Activated CD4-positive, alpha-beta memory T cell treated with anti-CD3 and anti-CD28 coated beads, Interleukin-2, amount 10 ng/mL, durations not matched to agents 7 days and 5 days (primary cell): ENCODE measurements at places on chromosomes 12 and 14.

- H3K27me3 ChIP-seq: peaks cover 1% of the 10 kb centered on the region
- no peak overlapping the region for H3K4me3 ChIP-seq
- H3K4me1 ChIP-seq: peaks cover 30% of the 10 kb centered on the region
These were observed 26.8 kb upstream of the IRF2BPL start for GRCh38 chr14:77055306-77055705.

GRCh38 chr12:104207416-104208205 lies 8.0 kb upstream of the TXNRD1 start:
- no peak for DNase-seq
- no peak overlapping the region for H3K4me3 ChIP-seq
- no peaks in the 10 kb centered on the region for H3K27me3 ChIP-seq
- no peaks in the 10 kb centered on the region for H3K36me3 ChIP-seq
- no peaks in the 10 kb centered on the region for H3K4me1 ChIP-seq

DNA sequence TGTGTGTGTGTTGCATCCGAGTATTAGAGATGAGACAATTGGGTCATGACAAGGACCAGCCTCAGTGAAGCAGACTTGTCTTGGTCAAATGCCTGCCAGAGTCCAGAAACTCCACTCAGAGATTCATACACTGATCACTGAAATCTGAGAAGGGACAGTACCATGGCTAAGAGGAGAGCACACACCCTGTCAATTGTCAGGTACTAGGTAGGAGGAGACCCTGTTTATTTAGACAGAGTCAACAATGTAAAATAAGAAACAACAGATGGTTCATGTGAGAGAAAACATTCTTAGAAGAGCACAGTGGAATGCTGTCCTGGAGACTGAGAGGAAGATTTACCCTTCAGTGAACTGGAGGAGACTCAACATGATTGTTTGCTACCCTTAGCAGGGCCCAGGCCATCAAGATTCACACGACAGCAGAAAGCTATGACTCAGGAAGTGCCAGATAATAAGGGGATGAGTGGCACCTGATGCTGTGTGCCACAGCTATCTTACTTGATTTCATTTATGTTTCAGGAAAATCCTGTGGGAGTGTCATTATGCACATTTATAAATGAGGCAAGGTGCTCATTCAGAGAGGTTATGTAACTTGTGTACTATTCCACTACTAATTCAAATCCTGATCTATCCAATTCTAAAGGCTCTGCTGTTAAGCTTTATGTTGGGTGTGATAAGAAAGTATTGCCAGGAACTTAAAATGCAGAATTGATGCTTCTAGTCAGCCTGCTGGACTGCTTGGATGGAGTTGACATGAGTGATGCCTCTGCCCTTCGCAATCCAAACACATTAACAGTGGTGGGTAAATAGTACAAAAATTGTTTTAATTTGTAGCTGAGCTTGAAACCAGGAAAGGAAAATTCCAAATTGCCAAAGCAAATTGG lies 136.6 kb upstream of the NEDD1 start:
- no peaks in the 10 kb centered on the region for H3K4me1 ChIP-seq
- H3K27ac ChIP-seq: no peak overlapping the region
- no peaks in the 10 kb centered on the region for H3K36me3 ChIP-seq
- no peak for DNase-seq

- no peaks in the 10 kb centered on the region for H3K27me3 ChIP-seq
- no peaks in the 10 kb centered on the region for H3K36me3 ChIP-seq
- no peaks in the 10 kb centered on the region for H3K4me1 ChIP-seq
- no peak overlapping the region for H3K4me3 ChIP-seq
- DNase-seq: no peak
These were observed 14.1 kb downstream of the CCDC63 start for GRCh38 chr12:110860833-110861296.

DNA sequence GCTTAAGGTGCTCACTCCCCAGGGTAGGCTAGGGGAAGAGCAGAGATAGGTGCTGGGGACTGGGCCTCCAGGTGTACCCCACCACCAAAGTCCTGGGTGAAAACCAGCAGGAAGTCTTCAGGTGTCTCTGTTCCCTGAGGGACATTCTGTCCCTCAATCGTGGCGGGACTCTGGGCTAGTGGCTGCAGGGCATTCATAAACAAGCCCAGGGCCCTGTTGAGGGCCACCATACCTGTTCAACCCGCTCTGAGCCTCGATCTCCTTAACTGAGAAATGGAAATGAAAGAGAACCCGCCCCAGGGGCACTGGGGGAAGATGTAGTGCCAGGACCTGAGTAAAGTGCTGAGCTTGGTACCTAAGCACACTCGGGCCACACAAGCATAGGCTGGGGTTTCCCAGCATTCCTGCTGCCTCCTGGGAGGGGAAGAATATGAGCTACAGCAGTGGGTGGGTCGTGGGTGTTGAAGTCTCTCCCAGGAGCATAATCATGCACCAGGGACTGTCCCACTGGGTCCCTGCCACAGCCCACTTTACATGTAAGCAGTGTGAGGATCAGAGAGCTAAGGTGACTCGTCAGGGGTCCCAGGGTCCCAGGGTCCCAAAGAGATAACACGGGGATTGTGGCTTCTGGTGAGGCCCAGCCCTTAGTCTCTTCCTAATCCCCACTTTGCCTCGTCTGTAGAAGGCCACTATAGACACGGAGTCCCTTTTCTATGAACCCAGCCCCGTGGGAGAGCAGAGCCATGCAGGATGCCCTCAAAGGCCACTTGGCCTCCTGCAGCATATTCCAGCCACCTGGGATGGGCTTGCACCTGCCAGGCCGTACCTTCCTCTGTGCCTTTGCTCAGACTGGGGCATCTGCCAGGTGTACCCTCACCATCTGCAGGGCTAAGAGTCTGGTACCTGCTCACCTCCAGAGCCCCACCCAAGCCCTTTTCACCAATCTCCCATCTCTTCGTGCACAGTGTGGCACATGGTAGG lies 14.4 kb downstream of the FAM222A start:
- no peaks in the 10 kb centered on the region for H3K4me1 ChIP-seq
- H3K27me3 ChIP-seq: peaks cover 4% of the 10 kb centered on the region
- H3K36me3 ChIP-seq: no peaks in the 10 kb centered on the region
- H3K4me3 ChIP-seq: no peak overlapping the region
- no peak for DNase-seq

DNA sequence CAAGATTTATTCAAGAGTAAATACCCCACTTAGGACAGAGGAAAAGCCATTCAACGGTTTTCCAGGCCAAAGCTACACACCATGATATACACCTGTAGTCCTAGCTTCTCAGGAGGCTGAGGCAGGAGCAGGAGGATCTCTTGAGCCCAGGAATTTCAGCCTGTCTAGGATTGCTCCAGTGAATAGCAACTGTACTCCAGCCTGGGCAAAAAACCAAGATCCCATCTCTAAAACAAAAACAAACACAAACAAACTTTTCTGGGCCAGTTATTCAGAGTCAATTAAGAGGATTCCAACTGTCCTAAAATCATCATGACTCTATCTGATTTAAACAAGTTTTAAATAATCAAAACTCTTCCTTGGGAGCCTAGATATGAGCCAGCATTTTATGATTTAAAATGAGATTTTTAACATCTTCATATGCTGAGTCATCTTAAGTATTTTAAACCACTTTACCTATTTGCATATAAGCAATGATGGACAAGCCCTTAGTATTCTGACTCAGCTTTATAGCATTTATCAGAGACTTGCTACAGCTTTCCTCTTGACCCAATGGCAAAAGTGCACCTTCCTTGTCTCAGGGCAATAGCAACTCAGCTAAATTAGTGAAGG lies 77.1 kb downstream of the KCNMB4 start:
- H3K4me1 ChIP-seq: no peaks in the 10 kb centered on the region
- H3K4me3 ChIP-seq: no peak overlapping the region
- DNase-seq: no peak
- no peaks in the 10 kb centered on the region for H3K27me3 ChIP-seq

GRCh38 chr12:23930599-23930998 lies 18.9 kb downstream of the SOX5 start:
- H3K36me3 ChIP-seq: no peaks in the 10 kb centered on the region
- no peak for DNase-seq
- no peaks in the 10 kb centered on the region for H3K4me1 ChIP-seq
- H3K4me3 ChIP-seq: no peak overlapping the region
- no peaks in the 10 kb centered on the region for H3K27me3 ChIP-seq

GRCh38 chr14:36816481-36816880 lies 154.8 kb downstream of the PAX9 start:
- no peak for DNase-seq
- H3K4me1 ChIP-seq: no peaks in the 10 kb centered on the region
- no peak overlapping the region for H3K27ac ChIP-seq
- H3K36me3 ChIP-seq: no peaks in the 10 kb centered on the region
- H3K27me3 ChIP-seq: no peaks in the 10 kb centered on the region
- no peak overlapping the region for H3K4me3 ChIP-seq

DNA sequence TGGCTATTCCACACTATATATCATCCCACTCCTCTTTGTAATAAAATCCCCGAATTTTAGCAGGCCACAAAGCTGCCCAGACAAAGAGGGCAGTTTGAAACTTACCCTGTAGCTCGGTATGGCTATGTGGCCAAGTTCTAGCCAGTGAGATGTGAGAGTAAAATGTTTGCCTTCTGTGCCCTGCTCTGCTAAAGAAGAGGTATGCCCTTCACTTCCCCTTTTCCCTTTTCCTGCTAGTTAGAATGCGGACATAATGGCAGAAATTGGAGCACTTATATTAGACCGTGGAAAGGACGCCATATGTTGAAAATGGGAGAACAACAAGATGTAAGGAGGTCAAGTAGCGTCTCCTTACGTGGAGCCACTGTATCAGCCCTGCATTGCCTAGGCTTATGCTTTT lies 11.5 kb upstream of the CCDC91 start:
- H3K36me3 ChIP-seq: no peaks in the 10 kb centered on the region
- H3K4me1 ChIP-seq: no peaks in the 10 kb centered on the region
- H3K27me3 ChIP-seq: no peaks in the 10 kb centered on the region
- DNase-seq: no peak

DNA sequence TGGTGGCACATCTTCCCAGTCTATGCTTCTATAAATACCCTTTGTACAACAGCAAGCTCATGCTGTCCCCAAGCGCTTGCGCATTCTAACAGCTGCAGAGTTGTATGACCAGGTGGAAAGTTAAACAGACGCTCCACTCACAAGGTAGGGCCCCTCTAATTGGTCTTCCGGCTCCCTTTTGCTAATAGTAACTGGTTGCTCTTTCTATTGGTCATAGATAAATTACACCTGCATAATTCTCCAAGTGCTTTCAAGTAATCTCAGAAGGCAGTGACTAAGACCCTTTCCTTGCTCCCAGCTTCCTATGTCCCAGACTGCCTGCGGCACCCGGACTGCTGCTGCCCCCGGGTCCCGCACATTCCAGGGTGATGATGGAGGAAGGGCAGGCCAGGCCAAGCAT lies 6.1 kb upstream of the TSPAN9 start:
- H3K4me3 ChIP-seq: no peak overlapping the region
- H3K27me3 ChIP-seq: peaks cover 26% of the 10 kb centered on the region
- DNase-seq: no peak
- no peak overlapping the region for H3K27ac ChIP-seq
- peaks cover 5% of the 10 kb centered on the region for H3K4me1 ChIP-seq

DNA sequence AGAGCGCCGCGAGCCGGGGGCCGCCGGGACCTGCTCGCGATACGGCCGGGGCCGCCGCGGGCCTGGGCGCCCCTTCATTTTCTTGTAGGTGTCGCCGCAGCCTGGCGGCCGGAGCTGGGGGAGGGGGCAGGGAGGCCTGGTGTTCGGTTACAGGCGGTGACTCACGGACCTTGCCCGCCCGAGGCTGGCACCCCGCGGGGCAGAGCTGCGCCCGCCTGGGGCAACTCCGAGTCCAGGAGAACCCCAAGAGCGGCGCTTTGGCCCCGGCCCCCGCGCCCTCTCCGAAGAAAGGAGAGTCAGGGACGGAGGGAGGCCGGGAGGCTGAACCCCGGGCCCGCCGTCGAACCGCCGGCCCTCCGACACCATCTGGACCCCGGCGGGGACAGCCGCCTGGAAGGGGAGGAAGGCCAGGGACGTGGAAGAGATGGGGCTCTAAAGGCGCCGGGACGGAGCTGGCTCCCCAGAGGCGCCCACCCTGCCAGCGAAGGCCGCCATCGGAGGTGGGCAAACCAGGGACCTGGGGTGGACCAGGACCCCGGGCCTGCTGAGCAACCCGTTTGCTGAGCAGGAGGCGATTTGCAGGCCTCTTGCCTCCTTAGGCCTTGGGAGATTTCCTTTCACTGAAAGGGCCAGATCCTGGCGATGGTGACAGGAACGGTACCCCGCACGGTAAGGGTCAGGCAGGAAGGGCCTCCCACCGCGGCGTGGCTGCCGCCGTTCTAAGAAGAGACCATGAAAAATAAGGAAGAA lies 843 bp upstream of the NUAK1 start:
- peaks cover 7% of the 10 kb centered on the region for H3K4me1 ChIP-seq
- H3K27me3 ChIP-seq: peaks cover 60% of the 10 kb centered on the region
- DNase-seq: no peak
- no peak overlapping the region for H3K4me3 ChIP-seq

DNA sequence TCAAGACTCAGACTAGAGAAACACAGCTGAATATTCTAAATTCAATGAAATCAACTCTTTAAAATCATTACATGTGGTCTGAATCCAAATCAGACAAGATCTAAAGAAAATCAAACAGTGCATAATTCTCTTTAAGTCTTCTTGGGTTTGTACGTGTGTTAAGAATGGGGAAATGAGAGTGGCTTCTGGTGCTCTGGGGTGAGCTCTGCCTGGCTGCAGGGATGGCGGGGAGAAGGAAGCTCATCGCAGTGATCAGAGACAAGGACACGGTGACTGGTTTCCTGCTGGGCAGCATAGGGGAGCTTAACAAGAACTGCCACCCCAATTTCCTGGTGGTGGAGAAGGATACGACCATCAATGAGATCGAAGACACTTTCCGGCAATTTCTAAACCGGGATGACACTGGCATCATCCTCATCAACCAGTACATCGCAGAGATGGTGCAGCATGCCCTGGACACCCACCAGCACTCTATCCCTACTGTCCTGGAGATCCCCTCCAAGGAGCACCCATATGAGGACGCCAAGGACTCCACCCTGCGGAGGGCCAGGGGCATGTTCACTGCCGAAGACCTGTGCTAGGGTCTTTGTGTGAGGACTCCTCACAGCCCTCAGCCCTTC lies 20.9 kb downstream of the SENP1 start:
- no peak overlapping the region for H3K27ac ChIP-seq
- H3K4me3 ChIP-seq: no peak overlapping the region
- H3K4me1 ChIP-seq: no peaks in the 10 kb centered on the region
- H3K36me3 ChIP-seq: peaks cover 56% of the 10 kb centered on the region

DNA sequence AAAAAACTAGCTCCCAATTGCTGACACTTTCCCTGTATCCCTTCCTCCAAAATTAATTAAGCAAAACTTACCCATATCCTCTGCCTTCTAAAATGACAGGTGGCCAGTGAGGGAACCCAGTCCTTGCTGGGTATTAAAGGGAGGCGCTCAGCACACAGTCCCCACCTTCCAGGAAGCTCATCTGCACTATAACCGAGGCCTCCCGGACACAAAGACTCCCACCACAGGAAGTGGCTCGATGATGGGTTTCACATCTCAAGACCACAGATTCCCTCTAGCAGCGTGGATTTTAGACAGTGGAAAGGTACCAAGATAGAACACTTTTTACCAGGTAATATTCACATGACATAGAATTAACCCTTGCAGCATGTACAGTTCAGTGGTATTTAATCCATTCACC lies 126.8 kb upstream of the NCOR2 start:
- H3K36me3 ChIP-seq: peaks cover 2% of the 10 kb centered on the region
- H3K4me3 ChIP-seq: no peak overlapping the region
- peaks cover 27% of the 10 kb centered on the region for H3K27me3 ChIP-seq
- DNase-seq: peak; percentile 49
- H3K4me1 ChIP-seq: peaks cover 11% of the 10 kb centered on the region

- peaks cover 11% of the 10 kb centered on the region for H3K36me3 ChIP-seq
- no peak for DNase-seq
- H3K4me3 ChIP-seq: no peak overlapping the region
- H3K4me1 ChIP-seq: peaks cover 2% of the 10 kb centered on the region
- H3K27me3 ChIP-seq: no peaks in the 10 kb centered on the region
These were observed 52.1 kb downstream of the EID3 start for GRCh38 chr12:104355630-104356029.
